COR-L47 (cell line): ENCODE measurements at places on chromosomes 1 and 21.

- no peak for DNase-seq
Observed at GRCh38 chr1:43206600-43207228, 34.6 kb downstream of the CFAP57 start.

GRCh38 chr1:110211496-110212168 lies 1.5 kb downstream of the KCNC4 start:
- DNase-seq, result peak; percentile 24

- no peak for DNase-seq
Observed at GRCh38 chr1:214511639-214511998, 39.8 kb downstream of the PTPN14 start.

DNA sequence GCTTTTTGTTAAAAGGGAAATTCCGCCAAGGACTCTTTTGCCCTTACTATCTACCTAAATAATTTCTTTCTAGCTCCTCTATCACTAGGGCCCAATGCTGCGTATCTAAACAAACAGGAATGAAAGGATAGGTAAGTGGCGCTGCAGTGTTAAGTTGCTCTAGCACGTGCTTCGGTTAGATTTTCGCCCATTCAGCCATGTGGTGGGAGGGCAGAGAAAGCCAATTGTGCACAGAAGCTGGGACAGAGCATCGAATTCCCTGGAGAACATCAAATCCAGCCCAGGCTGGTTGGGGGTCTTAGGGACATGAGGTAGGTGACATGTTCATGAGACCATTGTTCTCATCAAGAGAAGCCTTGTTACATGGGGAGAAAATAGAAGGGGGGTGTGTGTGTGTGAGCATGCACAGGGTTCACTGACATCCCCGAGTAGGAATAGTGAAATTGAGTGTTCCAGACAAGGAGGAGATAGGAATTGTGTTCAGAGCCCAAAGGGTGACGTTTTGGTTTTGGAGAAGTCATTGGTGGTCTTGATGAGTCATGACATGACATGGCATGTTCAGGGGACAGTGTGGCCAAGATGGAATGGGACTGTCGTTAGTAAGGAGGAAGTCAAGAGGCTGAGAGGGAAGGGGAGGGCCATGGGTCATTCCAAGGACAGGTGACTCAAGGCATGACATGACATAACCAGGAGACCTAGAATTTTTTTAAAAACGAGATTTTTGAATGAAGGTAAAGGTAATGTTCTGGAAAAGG lies 107.1 kb downstream of the TLR5 start:
- DNase-seq, result no peak

DNA sequence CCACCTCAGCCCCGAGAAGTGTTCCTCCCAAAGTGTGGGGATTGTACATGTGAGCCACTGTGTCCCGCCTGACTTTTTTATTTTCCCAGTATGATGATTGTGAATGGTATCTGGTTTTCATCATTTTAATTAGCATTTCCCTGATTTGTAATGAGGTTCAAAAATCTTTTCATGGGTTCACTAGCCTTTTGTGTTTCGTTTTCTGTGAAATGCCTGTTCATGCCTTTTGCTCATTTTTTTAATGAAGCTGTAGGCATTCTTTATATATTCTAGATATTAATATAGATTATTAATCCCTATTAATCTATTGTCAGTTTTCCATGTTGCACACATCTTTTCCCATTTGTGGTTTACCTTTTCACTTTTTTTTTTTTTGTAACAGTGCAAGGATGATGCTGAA lies 20.5 kb downstream of the DAP3 start:
- DNase-seq, result no peak

- DNase-seq, result no peak
Observed at GRCh38 chr1:68673771-68674170, 176.9 kb upstream of the DEPDC1 start.

GRCh38 chr1:68145418-68146126 lies 86.8 kb downstream of the WLS start:
- no peak for DNase-seq
